ENCODE measurements at places on chromosomes 1 and 21.
A peak's percentile ranks its signal among the peaks of the same experiment; 100 is the strongest.

- DNase-seq = no peak
These were observed 515.1 kb upstream of the PLXNA2 start for GRCh38 chr1:208759255-208759654.

- no peak for DNase-seq
These were observed 18.3 kb downstream of the MAB21L3 start for GRCh38 chr1:116129537-116129936.

- DNase-seq = no peak
These were observed 6.2 kb downstream of the TACSTD2 start for GRCh38 chr1:58570817-58571216.

DNA sequence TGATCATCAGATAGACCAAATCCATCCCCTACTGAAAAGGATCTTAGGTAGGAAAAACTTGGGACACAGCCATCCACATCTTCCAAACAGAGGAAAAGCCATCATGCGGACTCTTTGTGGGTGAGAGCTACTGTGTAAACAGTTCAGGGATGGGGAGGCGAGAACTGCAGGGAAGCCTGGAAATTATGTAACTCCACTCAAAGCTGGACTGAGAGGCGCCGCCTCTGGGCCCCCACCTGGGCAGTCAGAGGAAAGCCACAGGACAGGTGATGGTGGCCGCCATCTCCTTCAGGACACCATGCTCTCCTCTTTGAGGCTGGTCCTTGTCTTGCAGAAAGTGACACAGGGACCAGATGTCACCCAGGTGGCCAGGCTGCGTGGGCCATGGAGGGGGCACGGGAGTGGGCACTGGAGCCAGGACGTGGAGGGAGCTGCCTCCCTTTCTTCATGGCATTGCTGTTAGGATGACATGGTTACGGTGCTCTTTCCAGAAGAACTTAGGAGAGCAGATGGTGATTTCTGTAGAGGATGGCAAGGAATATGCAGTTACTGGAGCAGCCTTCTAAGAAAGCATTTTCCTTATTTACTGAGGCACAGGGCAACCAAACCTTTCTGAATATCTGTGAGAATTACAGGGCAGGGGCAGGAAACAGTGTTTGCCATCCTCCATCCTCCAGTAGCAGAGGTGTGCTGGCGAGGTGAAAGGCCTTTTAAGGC lies 32.0 kb upstream of the TDRD10 start:
- no peak for DNase-seq

DNA sequence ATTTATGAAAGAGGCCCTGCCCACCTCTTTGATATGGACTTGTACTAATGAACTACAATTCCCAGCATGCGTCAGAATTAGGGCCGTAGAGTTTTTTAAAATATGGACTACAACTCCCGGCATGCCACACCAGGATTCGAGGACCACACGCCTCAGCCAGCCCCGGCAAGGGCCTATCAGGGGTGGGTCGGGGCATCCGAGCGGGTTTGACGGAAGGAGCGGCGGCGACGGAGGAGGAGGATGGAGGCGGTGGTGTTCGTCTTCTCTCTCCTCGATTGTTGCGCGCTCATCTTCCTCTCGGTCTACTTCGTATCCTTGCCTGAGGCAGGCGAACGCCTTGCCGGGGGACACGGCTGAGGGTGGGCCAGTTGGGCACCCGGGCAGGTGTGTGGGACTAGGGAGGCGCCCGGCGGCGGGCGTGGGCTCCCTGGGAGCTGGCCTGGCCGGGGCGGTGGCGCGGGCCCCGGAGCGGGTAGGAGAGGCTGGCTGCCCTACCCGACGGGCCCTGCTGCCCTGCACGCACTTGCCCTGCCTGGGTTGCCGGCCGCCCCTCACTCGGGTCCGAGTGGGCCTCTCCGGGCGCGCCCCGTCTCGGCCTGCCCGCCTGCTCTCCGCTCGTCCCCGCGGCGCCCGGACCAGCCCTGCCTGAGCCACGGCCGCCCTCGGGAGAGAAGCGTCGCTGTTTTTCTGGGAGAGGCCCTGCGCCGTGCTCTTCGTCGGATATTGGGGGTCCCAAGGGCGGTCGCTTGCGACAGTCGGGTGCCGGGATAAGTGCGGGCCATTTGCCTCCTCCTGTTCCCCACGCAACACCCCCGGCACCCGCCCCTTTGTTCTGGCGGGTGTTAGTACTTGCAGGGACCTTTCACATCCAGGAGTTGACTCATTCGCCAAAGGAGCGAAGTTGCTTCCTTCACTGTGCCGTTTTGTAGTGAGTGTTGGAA lies at the start of gene CNIH4:
Gene CNIH4, plus strand, starts transcription at position 195 of the 941 bp plus-strand sequence. Its CDS starts 46 bp downstream, at position 241.
- peak; percentile 86 for DNase-seq

GRCh38 chr1:66416295-66416694 lies 117.7 kb upstream of the SGIP1 start:
- no peak for DNase-seq

DNA sequence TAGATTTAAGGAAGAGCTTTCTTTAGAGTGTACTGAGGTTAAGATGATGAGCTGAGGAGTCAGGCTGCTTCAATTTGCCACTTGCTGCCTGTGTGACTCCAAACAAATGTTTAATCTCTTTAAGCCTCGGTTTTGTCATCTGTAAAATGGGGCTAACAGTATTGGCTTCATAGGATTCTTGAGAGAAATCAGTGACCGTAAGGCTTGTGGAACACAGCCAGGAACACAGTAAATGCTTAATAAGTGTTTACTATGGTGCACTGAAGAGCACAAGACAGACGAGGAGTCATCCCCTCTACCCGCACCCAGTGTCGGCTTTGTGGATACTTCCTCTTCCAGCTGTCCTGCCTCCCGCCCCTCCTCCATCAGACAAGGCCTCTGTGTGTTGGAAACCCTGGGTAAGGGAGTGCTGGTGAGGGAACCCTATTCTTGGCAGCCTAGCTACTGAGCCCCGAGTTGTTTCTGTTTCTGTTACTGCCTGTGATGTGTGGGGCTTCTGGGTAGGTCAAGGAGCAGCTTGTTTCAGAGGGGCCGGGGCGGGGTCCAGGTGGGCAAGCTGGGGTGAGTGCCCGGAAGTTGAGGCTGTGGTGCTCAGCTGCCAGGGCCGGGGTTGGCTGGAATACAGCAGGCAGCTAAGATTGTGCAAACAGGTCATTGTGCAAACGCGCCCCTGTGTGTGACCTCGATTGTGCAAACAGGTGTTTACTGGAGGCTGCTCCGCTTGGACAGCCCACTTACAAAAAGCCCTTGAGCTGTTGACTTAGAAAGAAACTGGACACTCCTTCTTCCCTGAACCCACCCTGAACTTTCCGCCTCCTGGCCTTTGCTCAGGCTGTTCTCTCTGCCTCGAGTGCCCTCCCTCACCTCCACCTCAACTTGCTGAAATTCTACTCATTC lies 4.0 kb upstream of the CSF3R start:
- DNase-seq = no peak

DNA sequence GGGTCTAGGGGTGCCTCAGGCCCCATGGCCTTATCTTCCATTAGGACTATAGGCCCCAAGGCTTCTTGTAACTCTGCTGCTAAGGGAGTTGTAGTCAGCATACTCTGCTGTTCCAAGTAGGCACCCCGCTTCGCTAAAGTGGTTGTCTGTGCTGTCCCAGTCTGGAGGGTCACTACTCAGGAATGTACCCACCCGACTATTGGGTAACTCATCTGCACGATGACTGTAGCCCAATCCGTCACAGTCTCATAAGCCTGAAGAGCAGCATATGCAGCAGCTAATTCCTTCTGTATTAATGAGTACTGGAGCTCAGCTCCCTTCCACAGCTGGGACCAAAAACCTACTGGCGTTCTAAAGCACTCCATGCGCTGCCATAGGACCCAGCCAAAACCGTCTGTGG lies 111.0 kb downstream of the GDAP2 start:
- no peak for DNase-seq

DNA sequence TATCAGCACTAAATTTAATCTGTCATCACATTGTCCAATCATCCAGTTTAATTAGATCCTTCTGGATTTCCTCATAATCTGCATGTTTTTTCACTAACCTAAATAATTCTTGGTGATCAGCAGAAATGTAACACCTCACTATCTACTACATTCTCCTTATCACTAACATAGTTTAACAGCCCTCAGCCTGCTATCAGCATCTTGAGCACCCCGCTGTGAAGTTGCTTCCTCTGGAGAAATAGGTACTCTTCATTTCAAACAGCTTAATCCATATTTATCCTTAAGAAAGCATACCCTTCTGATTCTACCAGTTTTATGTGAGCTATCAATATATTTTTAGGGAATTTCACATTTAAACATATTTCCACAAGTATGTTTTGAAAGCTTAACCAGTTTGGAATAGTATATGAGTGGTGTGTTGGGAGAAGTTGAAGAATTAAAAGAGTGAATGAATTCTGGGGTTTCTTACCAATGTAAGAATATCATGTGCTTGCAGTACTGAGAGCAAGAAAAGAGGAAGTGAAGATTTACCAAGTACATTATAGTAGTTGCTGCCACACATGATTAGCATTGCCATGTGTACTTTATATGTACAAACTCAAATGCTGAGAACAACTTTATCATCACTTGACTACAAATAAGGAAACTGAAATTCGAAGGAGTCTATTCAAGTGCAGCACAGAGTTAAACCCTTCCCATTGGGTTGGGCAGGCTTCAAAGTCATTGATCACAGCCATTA lies 771.1 kb upstream of the ADGRL4 start:
- no peak for DNase-seq

DNA sequence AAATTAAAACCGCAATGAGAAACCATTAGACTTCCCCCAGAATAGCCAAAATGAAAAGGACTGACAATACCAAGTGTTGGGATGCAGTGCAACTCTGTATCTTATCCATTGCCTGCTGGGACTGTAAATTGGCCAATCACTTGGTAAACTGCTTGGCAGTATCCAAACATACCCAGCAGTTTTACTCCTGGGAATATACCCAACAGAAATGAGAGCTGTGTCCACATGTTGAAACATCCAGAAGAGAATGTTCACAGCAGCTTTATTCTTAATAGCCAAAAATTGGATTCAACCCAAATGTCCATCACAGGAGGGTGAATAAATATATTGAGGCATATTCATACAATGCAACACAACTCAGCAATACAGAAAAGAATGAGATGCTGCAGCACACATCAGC lies 13.7 kb upstream of the FAM20B start:
- DNase-seq = no peak

DNA sequence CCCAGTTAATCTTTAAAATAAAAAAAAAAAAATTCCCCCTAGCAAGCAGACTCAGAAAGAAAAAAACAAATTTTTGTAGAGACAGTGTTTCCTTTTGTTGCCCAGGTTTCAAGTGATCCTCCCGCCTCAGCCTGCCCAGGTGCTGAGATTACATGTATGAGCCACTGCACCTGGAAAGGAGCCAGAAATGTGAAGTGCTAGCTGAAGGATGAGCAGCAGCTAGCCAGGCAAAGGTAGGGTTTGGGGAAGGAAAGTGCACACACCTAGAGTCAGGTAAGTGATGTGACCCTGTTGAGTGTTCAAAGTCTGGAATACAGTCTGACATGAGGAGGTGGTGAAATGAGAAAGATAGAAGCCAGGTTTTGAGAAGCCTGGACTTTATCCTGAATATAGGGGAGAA lies 1.7 kb downstream of the AKR1A1 start:
- DNase-seq = no peak

DNA sequence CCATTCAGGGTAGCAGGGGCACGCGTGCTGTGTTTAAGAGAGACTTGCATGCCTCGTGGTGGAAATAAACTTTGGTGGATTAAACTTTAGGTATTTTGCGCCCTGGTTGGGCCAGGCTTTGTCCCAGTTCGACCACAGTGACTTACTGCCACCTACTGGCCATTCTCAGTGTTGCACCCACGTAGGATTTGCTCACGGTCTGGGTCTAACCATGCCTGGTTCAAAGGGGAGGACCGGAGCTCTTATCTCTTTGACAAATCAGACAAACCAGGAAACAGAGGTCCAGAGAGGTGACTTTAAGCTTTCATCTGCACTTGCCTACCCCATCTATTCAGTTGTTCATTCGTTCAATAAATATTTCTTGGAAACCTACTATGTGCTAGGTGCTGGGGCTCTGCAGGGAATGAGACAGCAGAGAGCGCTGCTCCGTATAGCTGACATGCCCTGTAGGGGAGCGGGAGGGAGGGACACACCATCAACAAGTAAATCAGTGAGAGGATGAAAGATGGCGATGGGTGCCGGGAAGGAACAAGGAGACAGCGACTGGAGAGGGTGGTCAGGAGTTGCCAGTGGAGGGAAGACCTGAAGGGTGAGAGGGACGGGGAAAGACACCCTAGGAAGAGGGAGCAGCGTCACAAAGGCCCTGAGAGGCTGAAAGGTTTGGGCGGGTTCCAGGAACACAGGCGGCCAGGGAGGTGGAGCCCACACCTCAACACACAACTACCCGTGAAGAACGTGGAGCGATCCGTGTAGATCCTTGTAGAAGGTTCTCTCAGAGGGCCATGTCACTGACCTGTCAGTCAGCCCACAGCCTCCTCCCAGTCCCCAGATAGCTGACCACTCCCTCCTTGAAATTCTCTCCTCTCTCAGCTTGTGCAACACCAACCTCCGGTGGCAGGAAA lies 27.2 kb upstream of the TINAGL1 start:
- peak; percentile 69 for DNase-seq

DNA sequence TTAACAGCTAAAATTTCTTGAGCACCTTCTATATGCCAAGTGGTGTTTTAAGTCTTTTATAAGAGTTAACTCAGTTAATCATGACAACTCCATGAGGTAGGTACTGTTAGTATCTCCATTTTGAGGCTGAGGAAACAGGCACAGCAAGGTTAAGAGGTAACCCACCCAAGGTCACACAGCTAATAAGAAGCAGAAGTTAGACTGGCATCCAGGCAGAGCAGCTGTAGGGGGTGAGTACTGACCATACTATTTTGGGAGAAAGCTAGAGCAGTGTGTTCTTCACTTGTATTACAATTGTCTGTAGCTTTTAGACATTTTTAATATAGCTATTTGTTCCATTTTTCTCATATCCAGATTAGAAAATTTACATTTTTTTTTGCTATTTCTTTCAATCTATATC lies 4.8 kb downstream of the ATP6V1G3 start:
- DNase-seq = no peak

DNA sequence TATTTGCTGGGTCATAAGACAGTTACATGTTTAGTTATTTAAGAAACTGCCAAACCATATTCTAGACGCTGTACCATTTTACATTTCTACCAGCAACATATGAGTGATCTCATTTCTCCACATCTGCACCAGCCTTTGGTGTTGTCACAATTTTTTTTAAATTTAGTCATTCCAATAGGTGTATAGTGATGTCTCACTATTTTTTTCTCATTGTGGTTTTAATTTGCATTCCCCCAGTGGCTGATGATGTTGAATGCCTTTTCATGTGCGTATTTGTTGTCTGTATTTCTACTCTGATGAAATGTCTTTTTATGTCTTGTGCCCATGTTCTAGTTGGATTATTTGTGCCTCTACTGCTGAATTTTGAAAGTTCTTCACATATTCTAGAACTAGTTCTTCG lies 38.4 kb downstream of the NFASC start:
- DNase-seq = no peak
